ENCODE measurements at places on chromosomes 4 and X. TPM values are rescaled to one million over a fixed set of nuclear protein-coding genes. Genes with fewer than 3 reads are reported as not detected.

The BEND4 gene
- 0.01 TPM for total RNA-seq

The MAGEA4 gene
- not detected for total RNA-seq

The CCKAR gene
- total RNA-seq = not detected

The STAG2 gene
- 38.9 TPM for total RNA-seq

The SSX2 gene
- total RNA-seq = not detected

The MECP2 gene
- total RNA-seq = 17.6 TPM

The SHROOM2 gene
- total RNA-seq = 0.48 TPM

The F11 gene
- total RNA-seq = not detected

The TMEM150C gene
- 1.3 TPM for total RNA-seq

The CAPN6 gene
- total RNA-seq = not detected

The SORCS2 gene
- total RNA-seq = 4.6 TPM

The MAGED4B gene
- total RNA-seq = 17.6 TPM

The IL1RAPL1 gene
- total RNA-seq = not detected

The OCRL gene
- total RNA-seq = 25.1 TPM
